ENCODE measurements at places on chromosomes 16 and 17.

- DNase-seq: peak; percentile 96
Measured at GRCh38 chr17:43416998-43417890, 18.5 kb downstream of the ARL4D start.

DNA sequence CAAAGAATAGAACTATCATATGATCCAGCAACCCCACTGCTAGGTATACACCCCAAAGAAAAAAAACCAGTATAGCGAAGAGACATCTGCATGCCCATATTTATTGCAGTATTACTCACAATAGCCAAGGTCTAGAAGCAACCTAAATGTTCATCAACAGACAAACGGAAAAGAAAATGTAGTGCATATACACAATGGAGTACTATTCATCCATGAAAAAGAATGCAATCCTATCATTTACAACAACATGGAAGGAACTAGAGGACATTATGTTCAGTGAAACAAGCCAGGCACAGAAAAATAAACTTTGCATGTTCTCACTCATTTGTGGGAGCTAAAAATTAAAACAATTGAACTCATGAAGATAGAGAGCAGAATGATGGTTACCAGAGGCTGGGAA lies 55.3 kb downstream of the WDR59 start:
- no peak for DNase-seq

GRCh38 chr17:37087683-37088082 lies 138.9 kb downstream of the AATF start:
- DNase-seq: no peak

DNA sequence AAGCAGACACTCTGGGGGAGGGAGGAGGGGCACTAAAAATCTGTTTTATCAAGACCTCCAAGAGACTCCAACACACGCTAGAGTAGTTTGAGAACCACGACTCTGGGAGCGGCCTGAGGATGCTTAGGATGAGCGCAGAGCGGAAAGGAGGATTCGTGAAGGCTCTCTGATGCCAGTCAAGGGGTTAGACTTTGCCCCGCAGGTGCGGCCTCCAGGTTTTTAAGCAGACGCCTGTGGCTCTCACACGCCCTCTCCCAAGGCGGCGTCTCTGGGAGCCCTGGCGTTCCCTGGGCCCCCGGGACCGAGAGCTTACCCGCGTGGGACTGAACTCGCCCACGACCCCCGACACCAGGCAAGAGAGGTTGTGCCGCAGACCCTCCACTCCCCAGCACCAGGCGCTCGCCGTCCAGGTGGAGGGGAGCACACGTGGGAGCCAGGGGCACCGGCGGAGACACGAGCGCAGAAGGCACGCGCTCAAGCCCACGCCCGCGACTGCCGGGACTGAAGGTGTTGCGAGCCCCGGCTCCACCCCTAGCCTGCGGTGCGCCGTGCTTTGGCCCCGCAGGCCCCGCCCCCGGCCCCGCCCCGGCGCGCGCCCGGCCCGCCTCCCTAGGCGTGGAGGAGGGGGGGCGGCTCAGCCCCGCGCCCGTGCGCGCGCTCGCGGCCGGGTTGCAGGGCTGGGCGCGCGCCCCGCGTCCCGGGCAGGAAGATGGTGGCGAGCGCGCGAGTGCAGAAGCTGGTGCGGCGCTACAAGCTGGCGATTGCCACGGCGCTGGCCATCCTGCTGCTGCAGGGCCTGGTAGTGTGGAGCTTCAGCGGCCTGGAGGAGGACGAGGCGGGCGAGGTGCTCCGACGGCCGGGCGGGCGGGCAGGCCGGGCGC lies at the start of gene XYLT2:
Gene XYLT2 (plus strand): TSS at position 695 of the 881 bp plus-strand sequence. CDS start 15 bp downstream, at position 710.
- peak; percentile 64 for DNase-seq

- DNase-seq: no peak
Measured at GRCh38 chr17:32112416-32112815, 29.9 kb upstream of the RHOT1 start.

DNA sequence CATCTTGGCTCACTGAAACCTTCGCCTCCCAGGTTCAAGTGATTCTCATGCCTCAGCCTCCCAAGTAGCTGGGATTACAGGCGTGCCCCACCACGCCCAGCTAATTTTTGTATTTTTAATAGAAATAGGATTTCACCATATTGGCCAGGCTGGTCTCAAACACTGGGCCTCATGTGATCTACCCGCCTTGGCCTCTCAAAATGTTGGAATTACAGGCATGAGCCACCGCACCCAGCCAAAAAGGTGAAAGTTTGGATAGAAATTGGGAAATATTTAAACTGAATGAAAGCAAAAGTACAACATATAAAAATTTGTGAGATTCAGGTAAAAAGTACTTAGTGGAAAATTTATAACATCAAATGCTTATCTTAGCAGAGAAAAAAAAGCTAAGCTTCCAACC lies 52.9 kb upstream of the KIFC3 start:
- DNase-seq: no peak

GRCh38 chr16:2039274-2040031 lies 8.2 kb downstream of the NTHL1 start:
- DNase-seq: no peak

- DNase-seq: peak; percentile 86
Measured at GRCh38 chr17:63476854-63477479, at the start of gene ACE. ACE (plus strand) TSS chr17:63477061; CDS start chr17:63477095, 34 bp downstream.

DNA sequence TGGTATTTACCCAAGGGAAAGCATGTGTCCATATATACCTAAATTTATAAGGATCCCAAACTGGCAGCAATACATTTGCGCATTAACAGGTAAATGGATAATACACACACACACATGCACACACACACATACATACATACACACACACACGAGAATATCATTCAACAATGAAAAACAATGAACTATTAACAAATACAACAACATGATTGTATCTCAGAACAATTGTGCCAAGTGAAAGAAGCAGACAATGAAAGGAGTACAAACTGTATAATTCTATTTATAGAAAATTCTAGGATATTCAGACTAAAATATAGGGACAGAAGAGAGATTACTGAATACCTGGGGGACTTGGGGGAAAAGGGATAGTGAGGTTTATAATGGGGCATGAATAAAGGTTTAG lies 323.0 kb downstream of the KCNJ2 start:
- no peak for DNase-seq

GRCh38 chr16:85167589-85168537 lies 55.6 kb upstream of the CIBAR2 start:
- DNase-seq: peak; percentile 77

DNA sequence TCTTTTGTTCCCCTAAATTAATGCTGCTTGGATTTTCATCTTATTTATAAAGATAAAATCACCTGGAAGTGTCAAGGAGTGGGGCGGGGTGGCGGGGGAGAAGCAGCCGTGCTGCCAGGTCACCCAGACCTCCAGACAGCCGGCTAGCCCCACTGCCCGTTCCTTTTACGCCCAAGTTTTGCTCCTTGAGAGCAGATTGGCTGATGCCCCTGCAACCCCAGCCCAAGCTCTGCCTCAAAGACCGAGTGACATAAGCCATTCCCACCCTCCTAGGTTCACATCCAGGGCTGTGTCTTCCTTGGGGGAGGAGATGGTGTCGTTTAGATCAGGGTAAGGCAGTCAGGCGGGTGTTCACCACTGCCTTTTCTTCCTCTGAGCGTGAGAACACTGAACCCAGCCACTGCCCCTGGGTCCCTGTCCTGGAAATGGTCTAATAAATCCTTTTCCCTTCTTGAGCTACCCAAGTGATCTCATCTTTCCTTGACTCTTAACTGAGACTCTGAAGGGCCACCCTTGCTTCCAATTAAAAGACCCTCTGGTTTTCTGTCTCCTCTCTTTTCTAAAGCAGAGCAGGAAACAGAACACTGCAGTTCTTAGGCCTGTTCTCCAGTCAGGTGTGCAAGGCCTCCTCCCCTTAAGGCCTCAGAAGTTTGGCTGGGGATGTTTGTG lies 5.7 kb downstream of the PDF start:
- no peak for DNase-seq

DNA sequence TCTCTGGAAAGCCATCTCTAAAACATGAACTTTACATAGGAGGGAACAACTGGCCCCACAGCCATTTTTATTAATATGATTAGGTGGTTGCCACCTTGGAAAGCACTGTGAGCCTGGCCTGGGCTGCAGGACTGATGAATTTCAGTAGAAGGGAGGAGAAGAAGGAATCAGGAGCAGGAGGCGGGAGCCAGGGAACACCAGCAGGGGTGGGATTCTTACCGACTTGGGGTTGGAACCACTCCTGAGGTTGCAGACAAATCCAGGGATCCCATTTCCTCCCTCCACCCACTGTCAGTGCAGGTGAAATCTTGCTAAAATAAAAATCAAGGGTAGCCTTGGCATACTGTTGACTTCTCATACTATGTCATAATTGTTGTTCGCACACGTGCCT lies 16.9 kb upstream of the MAP3K14 start:
- DNase-seq: no peak

GRCh38 chr17:77432742-77433141 lies 292.0 kb downstream of the SEC14L1 start:
- no peak for DNase-seq

- no peak for DNase-seq
Measured at GRCh38 chr17:11545696-11546095, 52.6 kb upstream of the DNAH9 start.

GRCh38 chr17:17091856-17092756 lies 49.8 kb downstream of the MPRIP start:
- no peak for DNase-seq

GRCh38 chr17:42514867-42515266 lies 21.2 kb upstream of the NAGLU start:
- DNase-seq: no peak

DNA sequence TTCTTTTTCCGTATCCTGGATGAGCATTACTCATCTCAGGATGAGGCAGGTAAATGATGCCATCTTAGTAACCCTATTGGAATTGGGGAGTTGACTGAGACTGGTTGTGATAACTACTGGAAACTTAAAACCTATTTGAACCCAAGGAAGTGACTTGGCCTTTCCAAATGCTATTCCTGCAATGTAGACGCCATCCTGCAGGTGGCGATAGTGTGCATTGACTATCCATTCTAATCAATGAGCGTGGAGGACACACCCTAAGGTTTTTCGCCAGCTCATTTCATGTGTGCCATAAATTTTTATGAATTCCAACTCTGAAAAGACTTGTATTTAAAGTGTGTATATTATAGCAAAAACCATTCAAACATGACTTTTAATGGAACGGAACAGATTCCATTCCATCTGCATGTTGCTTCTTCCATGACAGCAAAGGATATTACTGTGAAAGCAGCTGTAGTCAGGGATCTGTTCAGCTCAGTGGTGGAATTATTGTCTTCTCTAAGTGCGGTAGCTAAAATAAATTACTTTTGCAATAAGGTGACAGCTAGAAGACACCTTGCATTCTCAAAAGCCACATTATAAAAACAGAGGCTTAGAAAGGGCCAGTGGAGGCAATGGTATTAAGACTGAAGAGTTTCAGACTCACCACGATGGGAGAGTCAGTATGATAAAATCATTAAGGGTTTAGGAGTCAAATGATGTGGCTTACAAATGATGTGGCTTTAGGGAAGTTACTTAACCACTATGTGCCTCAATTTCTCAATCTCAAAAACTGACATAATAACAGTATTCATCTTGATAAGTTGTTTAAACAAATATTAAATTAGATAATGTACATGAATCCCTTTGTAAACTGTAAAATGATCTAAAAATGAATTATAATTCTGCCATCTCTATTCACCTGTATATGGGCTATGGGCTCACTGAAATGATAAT lies 55.5 kb downstream of the SYT17 start:
- no peak for DNase-seq

DNA sequence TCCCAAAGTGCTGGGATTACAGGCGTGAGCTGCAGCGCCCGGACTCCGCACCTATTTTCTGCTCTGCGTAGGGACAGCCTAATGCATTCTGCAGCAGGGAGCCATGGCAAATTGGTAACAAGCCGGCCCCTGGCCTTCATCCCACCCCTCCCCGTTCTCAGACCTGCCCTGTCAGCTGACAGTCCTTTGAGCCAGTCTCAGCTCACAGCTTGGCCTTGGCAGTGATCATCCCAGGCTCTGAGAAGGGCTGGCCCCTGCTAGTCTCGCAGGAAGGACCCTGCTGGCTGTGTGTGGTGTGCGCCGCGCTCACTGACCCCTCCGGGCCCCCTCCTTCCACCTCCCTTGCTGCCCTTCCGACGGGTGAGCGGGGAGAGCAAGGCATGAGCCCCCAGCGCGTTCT lies 10.3 kb upstream of the NPTX1 start:
- no peak for DNase-seq

GRCh38 chr17:75271233-75271954 lies 363 bp upstream of the MIF4GD start:
- peak; percentile 69 for DNase-seq

- no peak for DNase-seq
Measured at GRCh38 chr16:55009581-55009980, 78.9 kb downstream of the IRX5 start.

GRCh38 chr16:47254756-47255155 lies 111.0 kb upstream of the NETO2 start:
- no peak for DNase-seq

GRCh38 chr17:17958982-17959381 lies 13.2 kb downstream of the TOM1L2 start:
- no peak for DNase-seq

- no peak for DNase-seq
Measured at GRCh38 chr16:12951392-12951791, 50.0 kb downstream of the SHISA9 start.

- DNase-seq: no peak
Measured at GRCh38 chr16:21336231-21336630, 58.1 kb upstream of the CRYM start.

DNA sequence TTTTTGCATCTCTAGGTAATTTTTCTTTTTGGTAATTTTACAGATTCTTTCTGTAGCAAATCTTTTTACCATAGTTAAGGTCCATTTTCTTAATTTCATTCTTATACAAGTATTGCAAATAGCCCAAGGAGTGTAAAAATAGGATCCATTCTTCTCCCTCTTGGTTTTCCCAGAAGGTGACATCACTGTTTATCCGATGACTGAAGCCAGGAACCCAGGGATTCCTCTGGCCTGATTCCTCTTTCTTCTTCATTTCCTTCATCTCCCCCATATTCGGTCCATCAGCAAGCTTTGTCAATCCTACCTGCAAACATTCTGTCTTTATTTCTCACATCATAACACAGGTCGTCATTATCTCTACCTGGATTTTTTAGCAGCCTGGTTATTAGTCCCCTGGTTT lies 5.3 kb downstream of the RBBP6 start:
- DNase-seq: no peak

- no peak for DNase-seq
Measured at GRCh38 chr16:34648-34987, 18.8 kb downstream of the POLR3K start.

DNA sequence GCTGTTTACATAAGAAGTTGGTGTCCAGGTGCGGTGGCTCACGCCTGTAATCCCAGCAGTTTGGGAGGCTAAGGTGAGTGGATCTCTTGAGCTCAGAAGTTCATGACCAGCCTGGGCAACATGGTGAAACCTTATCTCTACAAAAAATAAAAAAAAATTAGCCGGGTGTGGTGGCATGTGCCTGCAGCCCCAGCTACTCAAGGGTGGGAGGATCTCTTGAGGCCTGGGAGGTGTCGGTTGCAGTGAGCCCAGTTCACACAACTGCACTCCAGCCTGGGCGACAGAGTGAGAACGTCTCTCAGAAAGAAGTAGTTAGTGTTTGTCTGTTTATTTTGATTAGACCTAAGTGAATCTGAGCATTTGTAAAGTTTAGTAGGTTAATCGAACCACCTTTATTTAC lies 12.8 kb downstream of the DDX19A start:
- DNase-seq: no peak

DNA sequence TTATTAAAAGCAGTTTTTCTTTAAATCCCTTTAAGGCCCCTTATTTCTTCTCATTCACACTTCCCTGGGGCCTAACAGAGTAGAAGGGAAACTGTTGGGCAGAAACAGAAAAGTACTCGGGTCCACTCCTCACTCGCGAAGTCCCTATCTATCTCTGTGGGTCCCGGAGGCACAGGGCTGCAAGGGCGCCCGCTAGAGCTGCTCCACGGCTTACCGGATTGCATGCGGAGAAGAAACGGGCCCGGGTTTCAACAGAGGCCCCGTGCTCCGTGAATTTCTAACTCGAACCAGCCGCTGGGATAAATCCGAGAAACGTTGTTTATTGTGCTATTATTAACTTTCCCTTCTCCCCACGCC lies 4.3 kb downstream of the CBLN1 start:
- DNase-seq: no peak
